ENCODE measurements at places on chromosomes 2 and 18.

DNA sequence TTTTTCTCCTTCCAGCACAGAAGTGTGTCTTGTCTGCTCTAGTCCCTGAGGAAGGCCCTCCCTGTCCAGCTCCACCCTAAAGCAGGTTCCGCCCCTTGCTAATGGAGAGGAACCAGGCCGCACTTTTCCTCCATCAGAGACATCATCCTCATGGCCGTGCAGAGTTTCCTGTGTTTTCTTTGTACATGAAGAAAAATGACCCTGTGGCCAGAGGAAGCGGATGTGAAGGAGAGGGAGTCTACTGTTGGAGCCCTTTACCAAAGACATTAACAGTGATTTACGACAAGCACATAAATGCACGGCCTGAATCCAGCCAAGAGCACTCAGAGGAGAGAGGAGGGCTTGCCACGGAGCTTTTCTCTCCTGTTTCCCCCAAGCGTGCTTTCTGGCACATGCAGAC, 109.5 kb downstream of the RNF144A start:
- no peak for DNase-seq

DNA sequence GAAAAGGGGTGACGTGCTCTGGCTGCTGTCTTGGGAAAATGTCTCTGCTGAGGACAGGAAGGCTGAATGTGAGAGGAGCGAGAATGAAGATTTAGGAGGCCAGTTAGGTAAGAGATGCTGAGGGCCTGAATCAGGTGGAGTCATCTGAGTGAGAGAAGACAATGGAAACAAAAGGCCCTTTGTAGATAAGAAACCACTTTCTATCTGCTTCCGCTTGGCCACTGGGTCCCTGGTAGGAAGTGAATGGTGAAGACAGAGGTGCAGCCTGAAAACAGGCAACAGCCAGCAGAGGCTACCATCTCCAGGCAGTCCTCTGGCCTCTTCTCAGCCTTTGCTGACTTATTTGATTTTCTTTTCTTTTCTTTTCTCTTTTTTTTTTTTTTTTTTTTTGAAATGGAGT, 374.0 kb upstream of the SLC14A2 start:
- no peak for DNase-seq

GRCh38 chr2:240369335-240369734, 66.1 kb upstream of the GPC1 start:
- DNase-seq: no peak

GRCh38 chr18:55442561-55442960, 145.4 kb downstream of the TCF4 start:
- DNase-seq: no peak

DNA sequence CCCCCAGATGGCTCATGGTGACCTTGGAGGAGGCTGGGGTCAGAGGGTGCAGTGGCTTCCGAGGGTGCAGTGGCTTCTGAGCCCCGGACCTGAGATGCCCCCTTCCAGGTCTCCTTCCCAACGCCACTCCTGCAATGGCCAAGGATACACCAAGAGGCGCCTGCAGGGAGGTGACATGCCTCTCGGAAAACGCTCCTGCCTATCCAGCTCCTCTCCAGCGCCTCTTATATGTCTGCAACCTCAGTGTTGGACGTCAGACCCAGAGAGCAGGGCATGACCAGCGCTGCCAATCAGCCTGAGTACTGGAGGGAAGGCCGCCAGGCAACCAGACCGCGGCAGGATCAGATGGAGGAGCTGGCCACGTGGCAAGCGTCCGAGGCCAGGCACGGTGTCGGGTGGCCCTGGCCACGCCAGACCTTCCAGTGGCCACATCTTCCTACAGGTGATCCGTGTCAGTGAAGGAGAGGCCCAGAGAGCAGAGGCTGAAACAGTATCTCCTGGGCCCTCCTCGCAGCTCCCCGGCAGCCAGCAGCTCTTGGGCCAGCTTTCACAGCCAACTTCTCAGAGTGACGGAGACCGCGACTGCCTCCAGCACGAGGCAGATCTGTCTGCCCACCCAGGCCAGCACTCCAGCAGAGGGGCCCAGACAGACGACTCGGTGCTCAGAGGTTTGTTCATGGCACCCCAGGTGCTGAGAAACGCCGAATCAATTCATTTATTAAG, 199.5 kb upstream of the SALL3 start:
- no peak for DNase-seq

DNA sequence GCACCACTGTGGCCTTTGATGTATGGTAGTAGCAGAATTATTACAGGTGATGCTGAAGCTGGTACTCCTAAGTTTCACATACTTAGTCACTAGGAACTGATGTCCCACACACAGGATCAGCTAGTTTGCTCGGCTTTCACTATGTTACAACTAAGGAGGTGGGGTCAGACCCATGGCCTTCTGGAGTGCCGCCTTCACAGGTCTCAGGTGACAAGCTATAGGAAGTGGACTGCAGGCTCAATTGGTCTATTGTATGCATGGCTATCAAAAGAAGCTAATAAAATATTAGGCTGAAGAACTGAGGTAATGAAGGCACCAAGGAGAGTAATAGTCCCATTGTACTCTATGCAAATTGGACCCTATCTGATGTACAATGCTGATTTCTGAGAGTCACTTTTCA, 170.6 kb downstream of the DLGAP1 start:
- no peak for DNase-seq

- DNase-seq: peak; percentile 42
These were observed 138.8 kb downstream of the MCFD2 start for GRCh38 chr2:46776687-46777327.

DNA sequence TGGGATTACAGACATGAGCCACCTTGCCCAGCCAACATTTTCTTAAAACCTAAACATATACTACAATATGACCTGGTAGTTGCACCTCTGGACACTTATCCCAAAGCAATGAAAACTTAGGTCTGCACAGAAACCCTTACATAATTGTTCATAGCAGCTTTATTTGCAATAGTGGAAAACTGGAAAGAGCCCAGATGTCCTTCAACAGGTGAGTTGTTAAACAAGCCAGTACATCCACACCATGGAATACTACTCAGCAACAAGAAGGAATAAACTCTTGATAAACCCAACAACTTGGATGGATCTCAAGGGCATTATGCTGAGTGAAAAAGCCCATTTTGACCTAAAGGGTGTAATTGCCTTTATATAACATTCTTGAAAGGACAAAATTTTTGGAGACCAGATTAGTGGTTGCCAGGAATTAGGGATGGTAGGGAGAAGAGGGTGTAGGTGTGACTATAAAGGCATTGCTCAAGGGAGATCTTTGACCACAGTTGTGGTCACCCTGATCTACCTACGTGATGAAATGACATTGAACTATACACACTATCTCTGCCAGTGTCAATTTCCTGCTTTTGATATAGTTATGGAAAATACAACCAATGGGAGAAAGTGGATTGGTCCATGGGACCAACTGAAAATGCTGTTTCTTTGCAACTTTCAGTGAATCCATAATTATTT, 11.9 kb upstream of the AMMECR1L start:
- no peak for DNase-seq

GRCh38 chr2:42105330-42106256, 57.8 kb downstream of the PKDCC start:
- DNase-seq: peak; percentile 61

GRCh38 chr18:23689031-23689615, at the start of gene LAMA3:
Gene LAMA3 (plus strand): TSS chr18:23689453. CDS start chr18:23689684, 231 bp downstream.
- peak; percentile 32 for DNase-seq

All from stimulated activated CD4-positive, alpha-beta T cell treated with anti-CD3 and anti-CD28 coated beads, Interleukin-4, amount 100 ng/mL, for 1 hour (primary cell).